Muscle of leg (tissue), 16 donors: ENCODE measurements at places on chromosomes 1 and 21. TPM values are rescaled to one million over a fixed set of nuclear protein-coding genes. Genes with fewer than 3 reads are reported as not detected.

- peak; percentile 99 for DNase-seq
These were observed 4.7 kb downstream of the TNN start for GRCh38 chr1:175072099-175072951.

- DNase-seq, result peak; percentile 65
These were observed 104.4 kb downstream of the GALNT2 start for GRCh38 chr1:230171356-230172015.

DNA sequence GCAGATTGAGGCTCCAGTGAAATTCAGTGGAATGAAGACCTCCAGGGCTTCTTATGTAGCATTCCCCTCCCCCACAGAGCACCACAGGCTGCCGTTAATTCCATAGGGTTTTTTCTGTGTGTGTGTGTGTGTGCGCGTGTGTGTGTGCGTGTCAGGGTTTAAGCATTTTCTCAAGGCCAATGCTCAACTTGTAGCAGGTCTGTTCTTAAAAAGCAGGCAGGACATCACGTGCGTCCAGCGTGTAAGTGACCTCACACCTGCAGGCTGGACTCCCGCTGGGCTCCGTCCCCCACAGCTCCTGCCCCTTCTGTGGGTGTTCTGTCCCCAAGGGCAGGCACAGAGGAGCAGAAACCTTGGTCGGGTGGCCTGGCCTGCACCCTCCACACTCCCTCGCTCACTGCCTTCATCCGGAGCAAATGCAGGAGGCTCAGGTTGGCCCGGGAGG lies 5.3 kb downstream of the PRDM16 start:
- no peak for DNase-seq

- DNase-seq, result peak; percentile 16
These were observed 59.0 kb upstream of the ATP2B4 start for GRCh38 chr1:203567596-203567995.

DNA sequence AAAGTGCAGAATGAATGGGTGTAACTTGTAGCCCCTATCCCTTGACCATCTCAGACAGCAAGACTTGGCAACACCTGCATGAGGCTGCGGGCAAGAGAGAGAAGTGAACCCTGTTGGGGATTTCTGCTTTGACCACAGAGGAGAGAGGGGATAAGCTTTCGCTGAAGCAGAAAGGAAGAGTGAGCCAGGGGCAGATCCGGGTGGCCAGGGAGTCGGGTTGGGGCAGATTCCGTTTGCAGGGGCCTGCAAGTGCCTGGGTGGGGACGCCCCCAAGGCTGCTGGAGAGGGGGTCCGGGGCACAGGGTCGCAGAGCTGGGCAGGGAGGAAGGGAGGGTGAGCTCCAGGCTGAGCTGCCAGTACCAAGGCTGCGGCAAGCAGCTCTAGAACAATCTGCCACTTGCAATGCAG lies 25.3 kb upstream of the PIK3CD start:
- DNase-seq, result no peak

DNA sequence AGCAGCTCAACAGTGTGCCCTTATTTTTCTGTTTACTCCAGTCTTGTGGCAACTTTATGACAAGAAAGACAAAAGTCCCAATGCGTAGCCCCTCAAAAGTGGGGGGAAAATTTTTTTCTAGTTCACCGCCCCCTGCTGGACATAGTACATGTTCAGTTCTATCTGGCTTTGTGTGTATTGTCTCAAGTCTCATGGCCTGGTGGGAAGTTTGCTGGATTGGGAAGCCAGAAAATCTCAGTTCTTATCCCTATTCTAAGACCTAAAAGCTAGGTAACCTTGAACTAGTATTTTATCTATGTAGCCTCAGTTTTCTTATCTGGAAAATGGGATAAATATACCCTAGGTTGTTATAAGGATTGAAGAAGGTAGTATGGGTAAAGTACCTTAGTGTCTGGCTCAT lies 55.8 kb upstream of the LDLRAP1 start:
- no peak for DNase-seq

- DNase-seq, result no peak
These were observed 468 bp upstream of the NIBAN1 start for GRCh38 chr1:184974837-184975115.

DNA sequence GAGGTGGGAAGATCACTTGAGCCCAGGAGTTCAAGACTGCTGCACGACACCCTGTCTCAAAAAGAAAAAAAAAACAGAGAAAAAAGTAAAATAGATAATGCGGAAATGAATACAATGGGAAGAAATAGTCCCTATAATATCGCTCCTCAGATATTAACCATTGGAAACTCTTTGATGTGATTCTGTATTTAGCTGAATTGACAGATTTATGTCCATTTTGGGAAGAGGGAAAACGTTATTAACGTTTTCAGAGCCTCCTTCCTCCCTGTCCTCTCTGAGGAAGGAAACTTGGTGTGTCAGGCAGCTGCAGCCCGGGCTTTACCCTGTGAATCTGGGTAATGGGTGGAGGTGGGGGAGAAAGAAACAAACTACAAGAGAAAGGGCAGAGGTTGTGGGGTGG lies 61.6 kb upstream of the ECE1 start:
- DNase-seq, result no peak

OR6N1 gene
- total RNA-seq, result not detected

DRAM2 gene
- 31.4 TPM for total RNA-seq

VHLL gene
- not detected for total RNA-seq
